ENCODE measurements at places on chromosomes 7 and 10.

DNA sequence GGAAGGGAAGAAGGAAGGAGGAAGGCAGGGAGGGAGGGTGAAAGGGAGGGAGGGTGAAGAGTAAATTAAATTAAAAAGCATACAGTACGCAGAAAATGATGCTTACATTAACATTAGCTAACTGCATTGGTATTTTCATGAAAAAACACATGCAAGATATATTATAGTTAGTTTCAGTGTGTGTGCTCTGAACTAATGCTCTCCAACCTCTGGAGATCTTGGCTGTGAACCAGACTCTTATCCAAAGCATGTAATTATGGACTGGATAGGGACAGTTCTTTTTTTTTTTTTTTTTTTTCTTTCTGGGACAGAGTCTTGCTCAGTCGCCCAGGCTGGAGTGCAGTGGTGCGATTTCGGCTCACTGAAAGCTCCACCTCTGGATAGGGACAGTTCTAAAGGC is 357.0 kb downstream of the FRMD4A start:
- DNase-seq = no peak

DNA sequence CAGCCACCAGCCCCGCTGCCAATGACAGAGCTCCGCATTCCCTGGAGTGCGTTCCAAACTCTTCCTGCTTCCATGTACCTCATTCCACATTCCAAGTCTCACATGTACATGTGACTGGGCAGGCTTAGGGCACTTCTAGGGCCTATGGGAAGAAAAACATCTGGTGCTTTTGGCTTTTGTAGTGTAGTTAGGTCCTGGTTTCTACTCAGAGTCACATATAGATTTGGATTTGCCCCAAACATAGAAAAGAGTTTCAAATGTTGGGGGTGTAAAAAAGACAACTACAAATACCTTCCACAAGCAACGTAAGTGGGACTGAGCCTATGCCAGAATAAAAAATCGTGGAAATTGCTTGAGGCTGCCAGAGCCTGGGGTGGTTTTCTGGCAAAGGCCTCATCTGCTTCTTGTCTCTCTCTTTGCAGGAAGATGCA is 84.1 kb downstream of the ZNF467 start:
- DNase-seq = no peak

- DNase-seq = no peak
Measured at GRCh38 chr10:49152663-49153062, 18.8 kb upstream of the FAM170B start.

DNA sequence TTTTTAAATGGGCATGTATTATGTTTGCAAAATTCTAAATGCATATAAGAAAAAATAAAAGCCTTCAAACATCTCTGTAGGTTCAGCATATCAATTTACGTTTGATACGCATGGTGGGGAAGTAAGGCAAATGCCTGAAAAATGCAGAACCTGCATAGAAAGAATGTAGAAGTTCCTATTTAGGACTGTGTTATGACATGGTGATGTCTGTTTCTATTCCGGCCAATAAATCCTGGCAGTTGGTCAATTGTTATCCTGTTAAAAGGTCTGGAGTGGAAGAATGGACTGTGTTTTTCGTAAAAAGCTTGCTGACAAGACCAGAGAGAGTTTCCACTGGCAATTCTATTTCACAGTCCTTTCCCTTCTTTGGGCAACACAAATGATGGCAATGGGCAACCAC is 49.6 kb upstream of the CAV2 start:
- DNase-seq = no peak

GRCh38 chr10:4196183-4196582 is 411.2 kb upstream of the KLF6 start:
- no peak for DNase-seq

DNA sequence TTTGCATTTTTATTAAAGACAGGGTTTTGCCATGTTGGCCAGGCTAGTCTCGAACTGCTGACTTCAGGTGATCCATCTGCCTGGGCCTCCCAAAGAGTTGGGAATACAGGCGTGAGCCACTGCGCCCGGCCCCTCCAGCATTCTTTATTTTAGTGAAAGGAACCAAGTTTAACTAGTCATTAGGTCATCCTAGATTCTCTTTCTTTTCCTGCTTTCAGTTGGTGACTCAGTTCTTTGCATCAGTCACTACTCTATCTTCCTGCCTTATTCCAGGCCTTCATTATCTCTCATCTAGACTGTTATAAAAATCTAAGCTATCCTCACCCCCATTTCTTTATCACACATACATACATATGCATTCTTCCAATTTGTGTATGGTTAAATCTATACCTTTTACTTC is 63.7 kb downstream of the PRSS58 start:
- no peak for DNase-seq

DNA sequence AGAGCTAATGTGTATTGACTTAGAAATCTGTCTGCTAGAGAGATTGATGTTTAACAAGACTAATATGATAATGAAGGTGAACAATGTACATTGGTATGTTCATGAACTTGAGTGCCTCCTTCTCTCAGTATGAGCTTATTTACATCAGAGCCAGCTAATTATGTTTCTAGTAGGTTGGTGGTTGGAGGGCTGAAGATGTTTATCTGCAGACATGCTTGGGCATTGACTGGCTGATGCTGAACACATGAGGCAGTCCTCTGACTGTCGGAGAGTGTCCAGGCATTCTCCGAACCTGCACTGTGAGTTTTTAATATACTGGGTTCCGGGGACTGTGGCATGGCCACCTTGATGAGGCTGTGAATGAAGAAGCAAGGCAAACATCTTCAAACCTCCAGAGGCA is 47.5 kb downstream of the BMPER start:
- DNase-seq = peak; percentile 51

- no peak for DNase-seq
Measured at GRCh38 chr10:86931872-86932271, 25.5 kb downstream of the MMRN2 start.

DNA sequence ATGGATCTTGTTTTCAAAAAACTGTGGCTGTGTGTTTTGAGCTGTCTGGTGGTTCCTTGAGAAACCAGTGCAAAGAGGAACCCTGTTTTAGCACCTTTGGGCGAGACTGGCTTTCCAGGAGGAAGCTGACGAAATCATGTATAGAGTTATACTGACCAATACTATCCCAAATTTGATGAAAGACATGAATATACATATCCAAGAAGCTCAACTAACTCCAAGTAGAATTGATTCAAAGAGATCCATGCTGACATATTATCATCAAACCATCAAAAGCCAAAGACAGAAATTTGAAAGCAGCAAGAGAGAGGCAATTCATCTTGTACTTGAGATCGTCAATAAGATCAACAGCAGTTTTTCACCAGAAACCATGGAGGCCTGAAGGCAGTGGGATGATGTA is 610.7 kb downstream of the DNAJB6 start:
- no peak for DNase-seq
